ENCODE measurements at places on chromosomes 12 and 14.

GRCh38 chr14:75018694-75019093 lies 16.0 kb downstream of the EIF2B2 start:
- DNase-seq: no peak

GRCh38 chr14:24943024-24943423 lies 106.9 kb downstream of the STXBP6 start:
- no peak for DNase-seq

GRCh38 chr12:11833174-11833895 lies 183.9 kb downstream of the ETV6 start:
- no peak for DNase-seq

DNA sequence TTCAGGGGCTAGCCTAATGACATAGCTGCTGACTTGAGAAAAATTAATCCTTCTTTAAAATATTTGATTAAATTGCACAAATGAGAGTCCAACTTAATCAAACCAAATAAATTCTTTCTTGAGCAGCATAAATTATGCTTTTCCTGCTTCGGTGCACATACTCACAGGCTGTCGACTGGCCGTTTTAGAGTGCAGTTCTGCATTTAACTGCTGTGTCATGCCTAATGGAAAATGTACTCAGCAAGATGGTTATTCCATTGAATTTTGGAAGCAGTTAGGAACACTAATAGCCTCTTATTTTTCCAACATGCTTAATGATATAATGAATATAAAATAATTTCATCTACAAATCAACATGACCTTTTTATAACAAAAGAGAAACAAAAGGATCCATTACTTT lies 266.1 kb upstream of the LRIG3 start:
- DNase-seq: peak; percentile 43

DNA sequence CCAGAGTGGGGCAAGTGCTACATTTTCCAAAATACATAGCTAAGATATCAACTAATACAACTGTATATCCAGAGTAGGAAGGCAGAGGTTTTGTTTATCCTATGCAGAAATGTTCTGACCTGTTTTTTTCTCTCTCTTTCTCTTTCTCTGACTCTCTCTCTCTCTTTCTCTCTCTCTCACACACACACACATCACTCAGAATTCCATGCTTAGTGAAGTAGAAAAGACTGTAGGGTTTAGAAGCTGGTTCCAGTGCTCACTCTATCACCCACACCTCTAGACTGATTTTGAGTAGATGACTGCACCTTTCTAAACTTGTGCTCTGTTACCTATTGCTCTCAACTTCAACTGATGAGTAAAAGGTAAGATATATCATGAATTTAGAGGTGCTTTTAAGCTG lies 356.7 kb downstream of the LRIG3 start:
- no peak for DNase-seq

GRCh38 chr12:52601671-52602070 lies 408 bp upstream of the KRT72 start:
- DNase-seq: no peak

DNA sequence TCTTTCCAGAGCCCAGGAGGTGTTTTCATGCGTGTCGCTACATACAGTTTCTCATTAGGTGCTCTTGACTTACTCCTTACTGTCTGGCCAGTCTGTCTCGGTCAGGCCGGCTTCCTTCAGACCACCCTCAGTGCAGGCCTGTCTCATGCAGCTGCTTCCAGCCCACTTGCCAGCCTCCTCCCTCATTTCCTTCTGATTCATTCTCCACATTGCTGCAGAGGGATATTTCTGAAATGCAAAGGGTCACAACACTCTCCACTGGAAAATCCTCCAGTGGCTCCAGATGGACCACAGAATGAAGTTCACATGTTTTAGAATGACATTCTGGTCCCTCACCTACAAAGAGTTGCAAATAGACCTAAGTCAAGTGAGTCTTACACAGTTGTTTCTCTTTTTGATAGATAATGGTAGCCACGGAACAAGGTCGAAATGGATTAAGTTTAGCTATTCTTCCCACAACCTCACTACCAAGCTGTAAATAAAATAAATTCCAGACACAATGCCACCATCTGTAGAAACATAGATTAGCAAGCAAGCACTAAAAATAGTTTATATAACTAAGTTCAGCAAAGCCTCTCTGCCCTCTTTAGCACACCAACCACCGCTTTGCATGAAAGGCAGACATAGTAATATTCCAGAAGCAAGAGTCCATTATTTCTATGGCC lies 146.9 kb downstream of the ESR2 start:
- no peak for DNase-seq

- DNase-seq: no peak
These were observed 147.1 kb downstream of the GRIP1 start for GRCh38 chr12:66531766-66532165.

DNA sequence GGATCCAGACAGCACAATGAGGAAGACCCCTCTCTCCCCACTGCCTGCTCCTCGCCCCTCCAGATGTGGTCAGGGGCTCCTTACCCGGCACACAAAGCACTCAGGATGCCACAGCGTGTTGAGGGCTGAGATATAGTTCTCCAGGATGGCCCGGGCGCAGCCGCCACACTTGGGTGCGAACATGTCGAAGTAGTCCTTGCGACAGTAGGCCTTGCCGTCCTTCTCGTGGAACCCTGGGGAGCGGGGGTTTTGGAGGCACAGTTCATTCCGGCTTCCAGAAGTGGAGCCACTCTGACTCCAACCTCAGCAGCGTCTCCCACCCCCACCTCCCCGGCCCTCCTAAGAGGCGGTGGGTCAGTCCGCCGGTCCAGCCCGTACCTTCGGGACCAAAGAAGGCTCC lies 12.8 kb upstream of the RPLP0 start:
- no peak for DNase-seq

GRCh38 chr14:75280291-75280830 lies 1.7 kb downstream of the FOS start:
- DNase-seq: no peak

DNA sequence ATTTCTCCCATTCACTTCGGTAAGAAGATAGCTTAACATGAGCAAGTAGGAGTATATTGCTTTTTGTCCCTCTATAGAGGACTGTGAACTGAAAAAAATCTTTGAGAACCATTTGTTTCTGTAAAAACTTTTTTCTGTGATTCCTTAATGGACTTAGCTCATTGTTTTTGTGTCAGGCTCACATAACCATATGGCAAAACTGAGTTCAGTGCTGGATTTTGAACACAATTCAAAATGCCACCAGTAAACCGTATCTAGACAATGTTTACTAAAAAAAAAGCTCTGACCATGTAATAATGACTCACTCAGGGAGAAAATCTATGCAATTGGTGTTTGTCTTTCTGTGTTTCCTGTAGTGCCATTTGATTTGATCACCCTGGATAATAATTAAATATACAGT lies 5.2 kb downstream of the TRHDE start:
- no peak for DNase-seq

DNA sequence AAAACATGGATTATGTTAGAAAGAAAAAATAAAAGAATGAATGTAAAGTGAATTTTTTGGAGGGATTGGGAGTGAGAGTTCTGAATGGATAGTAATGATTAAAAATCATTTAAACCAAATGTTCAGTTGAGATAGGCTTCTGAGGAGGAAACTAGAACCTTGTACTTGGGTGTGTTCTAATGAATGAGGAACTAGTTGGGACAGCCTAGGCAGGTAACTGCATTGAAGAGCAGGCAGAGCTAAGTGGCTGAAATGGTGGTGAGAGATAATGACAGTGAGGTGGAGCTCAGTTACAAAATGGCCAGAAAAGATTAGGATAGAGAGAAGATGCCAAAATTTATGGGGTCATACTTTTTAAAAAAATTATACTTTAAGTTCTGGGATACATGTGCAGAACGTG lies 132.9 kb downstream of the ATP23 start:
- DNase-seq: no peak

DNA sequence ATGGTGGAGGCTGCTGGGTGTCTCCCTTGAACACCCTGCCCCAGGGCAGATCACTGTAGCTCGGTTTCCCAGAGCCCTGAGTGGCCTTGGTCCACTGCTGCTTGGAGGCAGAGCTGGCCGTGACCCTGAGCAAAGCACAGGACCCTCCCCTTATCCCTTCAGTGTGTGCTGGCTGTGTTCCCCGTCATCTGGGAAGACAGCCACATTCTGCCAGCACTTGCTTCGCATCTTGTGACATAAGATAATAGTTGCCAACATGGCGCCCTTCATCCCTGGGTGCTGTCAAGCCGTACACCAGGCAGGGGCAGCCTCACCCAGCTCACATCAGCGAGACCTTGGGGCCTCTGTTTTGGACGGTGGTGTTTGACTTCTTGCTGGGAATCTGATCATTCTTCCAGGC lies 12.1 kb upstream of the ALDH2 start:
- DNase-seq: no peak

GRCh38 chr14:70789961-70790360 lies 19.4 kb downstream of the MAP3K9 start:
- DNase-seq: no peak

DNA sequence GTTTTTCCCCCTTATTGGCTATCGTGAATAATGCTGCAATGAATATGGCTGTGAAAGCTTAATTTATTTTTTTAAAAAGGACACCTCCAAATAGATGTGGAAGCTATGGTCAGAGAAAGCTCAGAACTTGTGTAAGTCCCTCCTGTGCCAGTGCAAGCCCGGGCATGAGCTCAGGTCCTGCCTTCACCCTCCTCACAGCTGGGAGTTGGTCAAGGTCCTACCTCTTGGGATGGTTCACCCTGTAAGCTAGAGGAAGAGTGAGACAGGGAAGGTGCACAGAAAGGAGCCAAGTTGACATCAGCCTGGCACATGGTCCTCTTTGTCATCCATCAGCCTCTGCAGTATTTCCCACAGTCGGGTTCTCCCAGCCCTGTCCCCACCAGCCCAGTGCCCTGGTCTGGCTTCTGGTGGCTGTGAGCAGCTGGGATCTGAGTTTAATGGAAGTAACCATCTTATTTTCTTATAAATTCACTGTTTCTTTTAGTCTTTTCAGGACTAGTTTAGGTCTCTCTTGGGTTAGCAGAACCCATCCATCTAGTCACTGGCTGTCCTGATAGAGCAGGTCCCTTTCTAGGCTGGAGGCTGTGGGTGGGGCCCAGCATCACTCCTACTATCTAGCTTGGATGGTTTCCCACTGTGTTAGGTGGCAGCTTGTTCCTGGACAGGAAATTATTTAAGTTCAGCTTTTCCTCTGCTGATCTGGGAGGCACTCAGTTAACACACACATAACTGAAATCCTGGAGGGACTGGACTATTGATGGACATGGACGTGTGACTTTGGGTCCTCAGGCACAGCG lies 11.8 kb upstream of the PLEKHG3 start:
- DNase-seq: no peak

DNA sequence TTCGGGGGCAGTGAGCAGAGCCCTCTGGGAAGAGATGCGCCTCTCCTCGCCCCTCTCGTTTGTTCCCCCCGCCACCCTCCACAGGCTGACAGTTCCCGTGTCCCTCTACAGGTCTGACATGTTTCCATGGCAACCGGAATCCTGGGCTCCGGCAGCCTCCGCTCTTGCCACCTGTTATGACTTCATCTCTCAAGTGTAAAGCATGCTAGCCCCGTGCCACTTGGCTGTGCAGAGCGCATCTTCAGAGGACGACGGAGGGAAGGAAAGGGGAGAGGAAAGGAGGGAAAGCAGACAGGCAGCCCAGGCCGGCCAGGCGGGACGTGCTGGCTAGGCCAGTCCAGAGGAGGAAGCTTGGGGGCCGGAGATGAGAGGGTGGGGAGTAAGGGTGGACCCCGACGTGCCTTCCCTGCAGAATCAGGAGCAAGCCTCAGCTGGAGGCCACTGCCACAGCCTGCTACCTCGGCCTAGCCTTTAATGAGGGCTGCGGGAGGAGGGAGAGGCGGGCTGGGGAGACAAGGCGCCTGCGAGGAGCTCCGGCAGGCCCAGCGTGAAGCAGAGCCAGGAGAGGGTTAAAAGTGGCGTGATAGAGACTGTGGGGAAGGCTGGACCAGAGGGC lies 214.3 kb downstream of the DPF3 start:
- peak; percentile 91 for DNase-seq

DNA sequence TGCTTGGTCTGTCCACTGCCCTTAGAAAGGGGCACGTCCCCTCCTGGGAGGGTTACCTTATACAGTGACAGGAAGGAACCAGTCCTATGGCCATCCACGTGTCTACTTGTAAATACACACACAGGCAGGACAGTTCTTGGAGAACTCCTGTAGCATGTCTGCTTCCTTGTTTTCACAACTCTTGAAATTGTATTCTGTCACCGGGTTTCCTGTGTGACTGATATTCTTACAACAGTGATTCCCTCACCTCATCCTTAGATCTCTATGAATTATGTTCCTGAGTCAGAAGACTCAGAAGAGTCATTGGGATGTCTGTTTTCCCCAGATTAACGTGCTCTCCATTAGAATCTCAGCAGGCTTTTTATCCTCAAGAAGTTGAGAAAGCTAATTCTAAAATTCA lies 44.1 kb upstream of the DYNC1H1 start:
- DNase-seq: no peak

All from eye (tissue), 1 donor.